Panc1 (cell line): ENCODE measurements at places on chromosomes 16 and 17.

- DNase-seq = no peak
These were observed 3.0 kb downstream of the CDT1 start for GRCh38 chr16:88806491-88807111.

DNA sequence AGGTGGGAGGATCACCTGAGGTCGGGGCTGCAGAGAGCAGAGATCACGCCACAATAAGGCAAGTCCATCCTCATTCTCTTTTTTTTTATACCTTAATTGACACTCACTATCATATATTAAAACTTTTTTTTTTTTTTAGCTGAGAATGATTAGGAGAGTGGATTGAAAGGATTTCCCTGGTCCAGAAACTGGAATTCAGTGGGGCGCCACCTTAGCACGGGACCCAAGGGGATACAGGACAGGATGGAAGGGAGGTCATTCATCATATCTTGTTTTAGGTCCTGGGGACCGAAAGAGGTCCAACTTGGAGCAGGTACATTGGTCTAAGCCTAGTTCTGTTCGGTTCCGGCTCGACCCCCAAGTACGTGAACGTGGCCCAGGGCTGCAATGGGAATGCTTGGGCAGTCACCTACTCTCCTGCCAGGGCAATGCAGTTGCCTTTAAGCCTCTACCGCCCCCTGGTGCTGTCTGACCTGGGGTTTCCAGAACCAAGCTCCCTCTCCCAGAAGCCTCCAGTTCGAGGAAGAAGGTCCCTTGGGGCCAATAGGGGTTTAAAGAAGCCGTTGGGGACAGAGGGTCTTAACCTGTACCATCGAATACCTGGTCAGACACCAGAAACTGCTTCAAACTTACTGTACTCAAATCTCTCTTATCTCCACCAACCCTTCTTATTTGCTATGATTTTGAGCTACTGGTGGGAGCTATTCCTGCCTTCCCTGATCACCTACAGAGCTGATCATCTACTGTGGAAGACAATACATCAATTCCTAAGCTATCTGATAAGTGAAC is 19.9 kb upstream of the GPATCH8 start:
- DNase-seq = no peak

GRCh38 chr17:35901631-35902175 is 21.5 kb upstream of the CCL5 start:
- DNase-seq = no peak

- DNase-seq = no peak
These were observed 16.4 kb downstream of the MVP start for GRCh38 chr16:29836623-29837022.

DNA sequence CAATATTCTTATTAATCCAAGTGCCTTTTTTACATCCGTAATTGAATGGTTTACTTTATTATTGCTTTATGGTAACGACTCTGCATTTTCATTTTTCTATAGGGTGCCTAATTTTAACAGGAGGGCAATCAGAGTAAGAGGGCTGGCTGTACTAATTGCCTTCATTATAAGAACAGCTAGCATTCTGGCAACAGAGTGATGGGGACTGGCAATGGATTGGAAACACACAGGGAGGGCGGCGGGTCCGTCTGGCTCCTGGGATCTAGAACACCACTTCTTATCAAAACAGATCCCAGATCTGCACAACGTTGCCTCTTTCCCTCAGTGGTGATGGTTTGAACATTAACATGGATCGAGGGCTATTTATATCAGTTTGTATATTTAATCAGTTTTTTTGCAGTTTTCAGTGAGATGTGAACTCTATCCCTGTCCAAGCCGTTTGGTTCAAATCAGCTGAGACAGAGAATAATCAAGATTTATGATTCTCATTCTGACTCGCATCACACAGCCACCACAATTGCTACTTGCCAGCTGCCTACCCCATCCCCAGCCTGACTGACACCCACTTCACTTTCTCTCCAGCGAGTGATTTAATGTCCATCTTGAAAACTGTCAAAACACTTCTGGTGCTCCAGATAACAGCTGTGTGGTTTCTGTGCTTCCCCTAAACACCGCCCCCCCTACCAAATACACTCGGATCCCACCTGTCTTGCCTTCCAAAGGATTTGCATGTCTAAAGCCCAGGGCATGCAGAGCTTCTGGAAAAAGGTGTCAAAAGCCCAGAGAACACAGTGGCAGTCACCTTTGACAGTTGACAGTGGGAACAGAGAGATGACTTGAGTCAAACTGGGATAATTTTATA is 327.9 kb downstream of the HS3ST4 start:
- DNase-seq = no peak

- peak; percentile 55 for DNase-seq
These were observed 73.2 kb downstream of the NT5M start for GRCh38 chr17:17376362-17376761.

DNA sequence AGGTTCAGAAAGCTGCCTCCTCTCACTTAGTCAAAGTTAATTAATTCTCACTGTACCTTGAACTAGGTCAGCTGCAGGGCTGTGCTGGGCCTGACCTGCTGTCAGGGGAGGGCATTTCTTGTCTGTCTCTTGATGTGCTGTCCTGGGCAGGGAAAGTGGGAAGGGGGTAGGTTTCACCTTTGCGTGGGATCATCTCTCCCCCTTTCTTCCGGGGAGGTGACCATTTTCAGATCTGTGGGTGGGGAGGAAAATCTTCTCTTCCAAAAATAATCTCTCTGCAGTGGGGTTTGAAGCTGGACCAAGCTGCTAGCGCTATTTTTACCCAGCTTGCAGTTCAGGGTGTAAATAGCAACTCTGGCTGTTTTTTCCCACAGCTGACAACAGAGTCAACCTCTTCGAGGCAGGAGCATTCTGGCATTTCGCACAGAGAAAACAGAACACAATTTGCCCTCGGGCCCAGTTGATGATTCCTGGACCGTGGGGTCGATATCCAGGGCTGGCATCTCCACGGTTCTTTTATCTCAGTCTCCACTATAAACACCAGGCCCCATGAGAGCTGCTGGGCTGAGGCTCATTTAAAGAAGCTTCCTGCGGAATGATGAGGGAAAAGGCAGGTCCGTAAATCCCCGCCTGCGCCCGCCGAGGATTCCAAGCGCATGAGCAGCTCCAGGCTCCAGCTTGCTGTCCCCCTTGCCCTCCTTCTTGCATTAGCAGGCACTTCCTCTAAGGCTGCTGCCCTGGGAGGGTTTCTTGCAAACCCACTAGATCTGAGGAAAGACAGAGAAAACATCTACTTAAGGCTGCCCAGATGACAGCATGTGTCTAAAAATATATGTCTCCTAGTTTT is 93.9 kb downstream of the YPEL2 start:
- DNase-seq = no peak
